ENCODE measurements at places on chromosomes 2 and 18.
A peak's percentile ranks its signal among the peaks of the same experiment; 100 is the strongest.

GRCh38 chr2:131054488-131054887 is 38.8 kb downstream of the FAM168B start:
- DNase-seq: no peak

DNA sequence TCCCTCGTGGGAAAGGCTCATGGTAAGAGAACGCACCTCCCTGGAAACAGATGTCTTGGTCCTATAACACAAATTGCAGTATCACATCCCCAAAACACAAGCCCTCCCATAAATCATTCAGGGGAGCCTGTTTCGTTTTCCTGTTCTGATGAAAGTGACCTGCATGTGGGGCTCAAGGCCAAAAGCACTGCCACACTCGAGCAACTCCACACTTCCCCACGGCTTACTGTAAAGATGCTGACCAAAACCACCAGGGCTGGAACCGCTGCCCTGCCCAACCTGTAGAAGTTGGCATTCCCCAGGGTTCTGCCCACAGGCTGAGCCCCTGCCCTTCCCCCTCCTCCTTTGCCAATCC is 139.7 kb downstream of the BCL11A start:
- DNase-seq: no peak

DNA sequence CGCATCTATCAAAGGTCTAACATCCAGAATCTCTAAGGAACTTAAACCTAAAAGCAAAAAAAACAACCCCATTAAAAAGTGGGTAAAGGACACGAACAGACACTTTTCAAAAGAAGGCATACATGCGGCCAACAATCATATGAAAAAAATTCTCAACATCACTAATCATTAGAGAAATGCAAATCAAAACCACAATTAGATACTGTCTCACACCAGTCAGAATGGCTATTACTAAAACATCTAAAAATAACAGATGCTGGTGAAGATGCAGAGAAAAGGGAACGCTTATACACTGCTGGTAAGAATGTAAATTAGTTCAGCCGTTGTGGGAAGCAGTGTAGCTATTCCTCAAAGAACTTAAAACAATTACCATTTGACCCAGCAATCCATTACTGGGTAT is 38.0 kb downstream of the PPP3R1 start:
- DNase-seq: no peak

- DNase-seq: no peak
These were observed 327.6 kb downstream of the CYRIA start for GRCh38 chr2:16338026-16338425.

DNA sequence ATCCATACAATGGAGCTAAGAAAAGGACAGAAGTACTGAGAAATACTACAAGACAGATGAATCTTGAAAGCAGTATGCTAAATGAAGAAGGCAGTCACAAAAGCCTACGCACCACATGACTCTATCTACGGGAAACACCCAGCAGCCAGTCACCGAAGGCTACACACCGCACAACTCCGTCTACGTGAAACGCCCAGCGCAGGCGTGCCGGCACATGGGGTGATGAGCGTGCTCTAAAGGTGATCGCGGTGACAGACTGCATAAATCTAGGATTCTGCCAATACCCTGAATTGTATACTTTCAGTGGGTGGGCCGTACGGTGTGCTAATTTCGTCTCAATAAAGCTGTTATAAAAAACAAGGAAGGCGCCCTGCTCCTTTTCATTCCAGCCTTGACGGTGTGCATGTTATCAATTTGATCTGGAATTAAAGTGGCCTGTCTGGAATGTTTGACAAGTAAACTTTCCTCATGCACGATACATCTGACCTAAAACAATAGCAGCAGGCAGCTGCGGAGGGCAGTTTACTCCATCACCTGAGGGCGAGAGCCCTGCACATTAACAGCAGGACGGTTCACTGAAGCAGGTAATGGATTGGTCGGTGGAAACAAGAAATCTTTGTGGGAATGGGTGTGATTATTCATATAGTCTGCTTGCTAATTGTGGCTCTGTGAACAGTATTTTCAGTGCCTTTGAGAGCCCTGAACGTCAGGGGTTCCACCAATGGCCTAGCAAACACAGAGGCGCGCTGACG is 86.2 kb upstream of the SALL3 start:
- DNase-seq: no peak

DNA sequence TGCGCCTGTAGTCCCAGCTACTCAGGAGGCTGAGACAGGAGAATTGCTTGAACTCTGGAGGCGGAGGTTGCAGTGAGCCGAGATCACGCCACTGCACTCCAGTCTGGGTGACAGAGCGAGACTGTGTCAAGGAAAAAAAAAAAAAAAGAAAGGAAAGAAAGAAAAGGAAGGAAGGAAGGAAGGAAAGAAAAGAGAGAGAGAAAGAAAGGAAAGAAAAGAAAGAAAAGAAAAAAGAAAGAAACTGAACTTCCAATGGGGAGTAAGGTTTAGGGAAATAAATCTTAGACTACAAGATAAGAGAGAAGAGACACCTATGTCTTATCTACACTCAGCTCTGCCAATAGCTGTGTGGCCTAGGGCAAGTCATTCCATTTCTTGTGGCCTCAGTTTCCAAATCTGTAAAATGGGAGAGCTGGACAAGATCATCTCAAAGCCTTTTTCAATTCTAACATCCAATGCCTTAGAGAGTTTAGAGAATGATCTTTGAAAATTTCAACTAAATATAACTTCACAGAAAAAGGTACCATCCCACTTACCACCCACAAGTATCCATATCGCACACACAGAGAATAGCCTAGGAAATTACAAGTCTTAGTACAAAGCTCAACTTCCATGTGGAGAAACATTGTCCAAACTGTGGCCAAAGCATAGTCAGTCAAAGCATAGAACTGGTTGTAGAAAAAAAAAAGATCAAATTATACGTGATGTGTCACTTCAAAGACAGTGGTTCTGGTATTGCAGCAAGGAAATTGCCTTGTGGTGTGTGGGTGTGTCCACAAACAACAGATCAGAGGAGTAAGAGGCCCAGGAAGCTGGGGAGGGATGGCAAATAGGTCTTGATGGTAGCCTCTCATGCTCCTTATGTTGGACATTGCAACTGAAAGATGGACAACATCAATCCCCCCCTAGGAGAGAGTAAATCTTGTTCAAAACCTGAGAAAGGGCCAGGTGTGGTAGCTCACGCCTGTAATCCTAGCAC is 42.4 kb downstream of the SLC14A2 start:
- peak; percentile 67 for DNase-seq

GRCh38 chr2:136901732-136902131 is 136.4 kb downstream of the THSD7B start:
- no peak for DNase-seq

DNA sequence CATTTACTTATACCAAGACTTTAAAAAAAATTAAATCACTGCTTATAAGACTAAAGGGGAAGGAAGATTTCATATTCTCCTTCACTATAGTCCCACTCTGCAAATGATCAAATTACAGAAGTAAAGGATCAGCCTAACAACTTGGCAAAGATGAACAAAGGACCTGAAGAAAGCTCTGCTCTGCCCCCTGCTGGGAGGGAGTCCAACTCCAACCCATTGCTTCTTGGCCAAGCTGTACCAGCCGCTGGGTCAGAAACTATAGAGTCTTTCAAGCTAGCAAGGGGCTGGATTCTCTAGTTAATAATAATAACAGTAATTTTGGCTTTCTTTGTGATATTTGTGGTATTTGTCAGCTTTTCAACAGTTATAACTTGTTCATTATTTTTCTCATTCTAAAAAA is 927.0 kb upstream of the CRIM1 start:
- peak; percentile 35 for DNase-seq

- DNase-seq: peak; percentile 45
These were observed 1.1 kb downstream of the RPL37A start for GRCh38 chr2:216499641-216500218.

DNA sequence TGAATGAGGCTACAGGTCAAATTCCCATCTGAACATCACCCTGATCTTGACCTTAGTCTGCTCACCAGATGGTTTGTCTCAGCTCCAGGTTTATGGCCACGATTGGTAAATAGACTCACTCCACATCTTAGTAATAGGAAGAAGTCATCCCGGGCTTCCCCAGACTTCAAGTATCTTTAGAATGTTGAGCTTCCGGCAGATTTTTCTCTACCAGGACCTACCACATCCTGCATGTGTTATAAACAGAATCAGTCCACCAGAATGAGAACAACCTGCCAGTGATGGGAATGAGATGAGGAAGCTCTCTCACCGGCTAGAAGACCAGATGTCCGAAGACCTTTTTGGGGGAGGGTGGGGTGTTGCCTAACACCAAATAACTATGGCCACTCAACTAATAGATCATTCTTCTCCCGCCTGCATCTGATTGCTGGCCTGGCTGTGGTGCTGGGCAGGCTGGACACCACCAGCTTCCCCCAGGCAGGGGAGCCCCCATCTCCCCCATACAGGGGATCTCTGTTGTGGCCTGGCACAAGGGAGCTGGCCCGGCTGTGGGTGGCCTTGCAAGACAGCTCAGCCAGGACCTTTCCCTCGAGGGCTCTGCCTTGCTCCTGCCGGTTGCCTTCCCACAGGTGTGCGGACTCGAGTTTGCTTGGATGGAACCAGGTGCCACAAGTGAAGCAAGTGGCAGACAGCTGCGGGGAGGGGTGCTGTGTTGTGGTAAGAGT is 88.5 kb downstream of the SH3RF3 start:
- DNase-seq: no peak

GRCh38 chr2:190718652-190719526 is 70.0 kb downstream of the NAB1 start:
- no peak for DNase-seq

DNA sequence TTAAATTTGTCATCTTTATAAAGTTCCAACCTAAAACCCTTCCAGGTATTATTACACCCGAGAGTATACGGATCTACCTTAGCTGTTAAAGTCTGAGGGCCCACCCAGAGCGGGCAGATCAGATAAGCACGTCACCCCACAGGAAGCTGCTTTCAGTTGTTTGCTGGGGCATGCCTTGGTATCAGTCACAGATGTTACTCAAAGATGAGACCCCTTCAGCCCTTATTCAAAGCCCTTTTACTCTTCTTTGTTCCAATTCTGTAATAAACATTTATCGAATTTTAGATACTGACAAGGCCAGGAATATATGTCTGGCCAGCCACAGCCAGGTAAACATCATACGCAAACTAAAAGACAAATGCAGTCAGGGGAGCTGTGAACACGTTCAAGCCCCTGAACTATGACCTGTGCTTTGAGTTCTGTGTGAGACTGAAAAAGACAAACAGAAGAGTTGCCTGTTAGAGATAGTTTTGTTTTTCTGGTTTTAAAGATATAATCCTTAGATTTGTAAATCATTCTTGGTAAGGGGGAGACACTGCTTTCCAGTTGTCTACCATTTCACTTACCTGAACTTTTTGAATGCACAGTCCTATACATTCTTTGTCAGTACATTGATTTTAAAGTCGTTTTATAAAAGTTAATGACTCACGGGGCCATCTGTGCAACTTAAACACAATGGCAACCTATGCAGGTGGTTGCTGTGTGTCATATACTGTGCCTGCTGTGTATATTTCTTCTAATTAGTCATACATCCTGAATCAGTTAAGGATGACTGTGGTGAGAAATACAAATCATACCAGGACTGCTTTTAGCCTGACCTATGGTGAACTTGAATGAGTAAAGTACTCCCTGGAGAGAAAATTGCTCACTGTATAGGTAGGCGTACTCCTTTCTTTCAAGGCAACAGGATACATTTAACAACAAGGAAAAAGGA is 100.5 kb upstream of the ITPRID2 start:
- DNase-seq: no peak

DNA sequence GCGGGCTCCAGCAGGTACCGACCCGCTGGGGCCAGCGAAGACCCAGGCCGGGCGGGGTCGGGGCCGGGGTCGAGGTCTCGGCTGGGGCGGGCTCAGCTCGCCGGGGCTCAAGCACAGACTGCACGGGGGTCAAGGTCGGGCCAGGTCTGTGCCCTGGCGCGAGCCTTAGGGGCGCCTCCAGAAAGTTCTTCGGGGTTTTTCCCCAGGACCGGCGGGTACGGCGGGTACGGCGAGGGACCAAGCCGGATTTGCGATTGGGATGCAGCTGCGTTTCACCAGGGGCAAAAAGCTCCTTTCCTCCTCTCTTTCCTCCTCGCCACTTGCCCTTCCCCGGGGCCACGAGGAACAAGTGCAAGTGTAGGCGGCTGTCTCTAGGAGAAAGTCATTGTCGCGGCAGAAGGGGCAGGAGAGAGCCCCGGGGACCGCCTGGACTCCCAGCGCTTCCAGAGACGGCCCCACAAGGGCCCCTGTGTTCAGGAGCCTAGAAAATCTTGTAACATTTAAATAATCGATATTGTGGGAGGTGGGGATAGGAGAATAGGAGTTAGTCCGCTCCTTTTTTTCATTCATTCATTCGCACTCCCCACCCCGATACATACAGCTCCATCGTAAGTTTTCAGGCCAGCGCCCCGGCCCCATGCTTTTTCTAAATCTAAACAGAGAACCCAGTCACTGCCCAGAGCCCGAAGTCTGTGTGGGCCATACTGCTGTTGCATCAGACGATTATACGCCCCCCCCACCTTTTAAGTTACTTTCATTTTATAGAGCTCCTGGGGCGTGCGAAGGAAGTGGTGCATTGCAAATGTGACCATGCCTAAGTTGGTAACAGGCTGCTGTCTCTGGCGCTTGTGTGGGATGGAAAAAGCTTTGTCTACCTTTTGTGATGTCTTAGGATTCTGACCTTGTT is 679 bp downstream of the PMAIP1 start:
- DNase-seq: peak; percentile 77

Measured in HL-60 (cell line).